ENCODE measurements at places on chromosomes 1 and 21.

DNA sequence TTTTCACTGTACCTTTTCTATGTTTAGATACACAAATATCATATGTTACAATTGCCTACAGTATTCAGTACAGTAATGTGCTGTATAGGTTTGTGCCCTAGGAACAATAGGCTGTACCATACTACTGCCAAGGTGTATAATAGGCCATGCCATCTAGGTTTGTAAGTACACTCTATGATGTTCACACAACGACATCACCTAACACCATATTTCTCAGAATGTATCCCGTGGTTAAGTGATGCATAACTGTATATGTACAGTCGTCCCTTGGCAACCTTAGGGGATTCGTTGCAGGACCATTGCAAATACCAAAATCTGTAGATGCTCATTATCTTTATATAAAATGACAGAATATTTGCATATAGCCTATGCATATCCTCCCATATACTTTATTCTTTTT lies 5.8 kb upstream of the SSR2 start:
- DNase-seq: no peak

DNA sequence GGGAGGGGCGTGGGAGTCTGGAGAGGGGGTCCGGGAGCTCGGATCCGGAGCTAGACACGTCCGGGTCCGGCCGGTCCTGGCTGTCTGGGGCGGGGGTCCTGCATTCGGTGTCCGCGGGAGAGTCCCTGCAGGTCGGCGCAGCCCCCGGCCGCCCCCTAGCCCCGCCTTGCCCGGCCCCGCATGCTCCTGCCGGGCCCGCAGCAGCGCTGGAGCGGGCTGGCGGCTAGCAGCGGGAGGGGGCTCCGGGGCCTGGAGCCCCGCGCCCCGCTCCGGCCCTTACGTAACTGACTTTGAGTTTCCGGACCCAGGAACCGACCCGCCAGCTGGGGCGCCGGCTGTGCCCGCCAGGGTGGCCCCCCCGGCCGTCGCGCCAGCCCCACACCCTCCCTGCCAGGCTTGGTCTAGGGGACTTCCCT lies 26.9 kb upstream of the EPB41 start:
- no peak for DNase-seq

DNA sequence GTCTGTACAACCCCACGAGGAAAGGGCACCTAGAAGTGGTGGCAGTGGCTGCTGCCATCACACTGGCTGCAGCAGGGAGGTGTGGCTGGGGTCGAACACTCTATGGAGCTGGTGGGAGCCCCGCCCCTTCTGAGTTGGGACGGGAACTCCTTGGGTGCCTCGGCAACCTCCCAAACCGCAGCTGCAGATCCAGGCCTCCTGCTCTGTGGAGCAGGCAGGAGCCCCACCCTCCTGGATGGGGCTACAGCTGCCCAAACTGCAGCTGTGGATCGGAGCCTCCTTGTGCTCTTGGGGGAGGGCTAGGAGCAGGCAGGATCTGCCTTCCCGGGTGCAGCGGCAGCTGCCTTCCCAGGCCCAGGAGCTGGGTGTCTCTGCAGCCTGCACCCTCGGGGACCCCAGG lies 38.9 kb upstream of the TARDBP start:
- no peak for DNase-seq

GRCh38 chr1:193070942-193071341 lies 11.5 kb downstream of the RO60 start:
- DNase-seq: no peak

DNA sequence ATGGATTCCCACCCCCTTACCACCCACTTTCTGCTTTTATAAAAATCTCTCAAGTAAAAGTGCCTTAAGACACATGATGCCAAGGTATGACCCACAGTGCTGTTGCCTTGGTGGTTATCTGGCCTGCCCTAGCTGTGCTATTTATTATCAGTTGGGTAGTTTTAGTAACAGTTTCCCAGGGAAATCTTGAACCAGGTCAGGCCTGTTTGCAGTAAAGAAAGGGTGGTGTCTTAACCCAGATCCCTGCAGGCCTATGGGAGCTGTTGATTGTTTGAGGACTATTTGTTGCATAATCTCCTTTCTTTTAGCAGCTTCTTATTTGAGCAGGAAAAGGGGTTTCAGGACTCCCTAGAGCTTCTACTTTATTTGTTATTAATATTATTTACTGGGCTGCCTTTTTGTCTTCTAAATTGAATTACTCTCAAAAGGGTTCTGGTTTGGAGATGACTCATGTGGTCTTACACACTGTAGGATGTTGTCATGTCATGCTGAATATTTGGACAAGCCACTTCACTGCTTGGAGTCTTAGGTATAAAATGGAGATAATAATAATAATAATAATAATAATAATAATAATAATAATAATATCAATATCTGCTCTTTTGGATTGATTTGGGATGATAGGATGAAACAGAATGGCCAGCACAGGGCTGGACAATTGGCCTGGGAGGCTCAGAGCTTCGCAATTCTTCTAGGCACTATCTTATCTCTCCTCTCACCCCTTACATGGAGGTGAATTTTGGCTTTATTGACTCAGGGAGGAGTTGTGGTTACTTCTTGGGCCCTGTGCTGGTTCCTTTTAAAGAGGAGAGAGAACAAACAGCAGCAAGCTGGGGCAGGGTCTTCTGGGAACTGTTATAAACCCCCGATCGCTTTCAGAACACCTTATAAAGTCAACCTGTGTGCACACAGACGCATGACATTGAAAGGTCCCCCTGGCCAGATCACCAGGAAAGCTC lies 252.1 kb downstream of the PRDM2 start:
- DNase-seq: no peak

GRCh38 chr21:37915941-37916309 lies 332 bp downstream of the KCNJ6 start:
- no peak for DNase-seq

DNA sequence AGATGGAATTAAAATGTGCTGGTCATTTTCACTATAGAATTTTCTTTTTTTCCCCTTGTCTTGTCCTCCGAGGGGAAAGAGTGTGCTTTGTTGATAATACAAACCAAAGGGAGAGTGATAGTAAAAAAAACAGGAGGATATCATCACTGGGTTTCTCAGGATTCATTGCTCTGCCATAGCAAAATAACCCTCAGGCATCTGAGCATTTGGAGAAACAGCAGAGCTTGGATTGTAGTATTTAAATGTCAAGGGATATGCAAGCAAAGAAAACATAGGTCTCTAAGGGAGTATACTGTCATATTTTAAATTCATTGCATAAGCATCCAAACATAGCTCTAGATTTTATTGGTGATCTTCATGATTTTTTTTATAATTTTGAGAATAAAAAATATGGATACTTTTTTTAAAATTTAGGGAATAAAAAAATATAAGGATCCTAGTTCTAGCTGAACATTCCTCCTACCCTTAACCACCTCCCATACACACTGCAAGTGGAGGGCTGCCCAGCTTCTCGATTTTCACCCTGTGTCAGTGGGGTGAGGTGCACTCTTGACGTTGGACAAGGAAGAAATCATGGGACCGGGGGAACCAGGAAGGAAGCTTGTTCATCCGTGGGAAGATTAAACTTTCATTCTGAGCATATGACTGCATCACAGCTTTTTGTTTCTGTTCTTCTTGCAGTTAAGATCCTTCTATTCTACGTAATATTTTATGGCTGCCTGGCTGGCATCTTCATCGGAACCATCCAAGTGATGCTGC lies 4.4 kb downstream of the ATP1B1 start:
- DNase-seq: no peak

DNA sequence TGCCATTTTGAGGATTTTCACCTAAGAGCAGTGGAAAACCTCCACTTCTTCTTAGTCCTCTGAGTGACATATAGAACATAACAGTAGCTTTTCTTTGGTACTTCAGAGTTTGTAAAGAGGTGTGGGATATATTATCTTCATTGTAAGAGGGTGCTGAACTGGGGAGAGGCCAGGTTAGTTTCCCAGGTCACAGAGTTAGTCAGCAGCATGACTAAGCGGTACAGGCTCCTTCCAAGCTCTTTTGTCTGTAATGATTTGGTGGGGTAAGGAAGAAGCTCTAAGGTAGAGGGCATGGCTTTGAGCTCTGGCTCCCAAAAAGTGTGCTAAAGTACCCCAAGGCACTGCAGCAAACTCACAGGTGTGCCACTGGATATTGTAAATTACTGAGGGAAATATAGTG lies 325.0 kb upstream of the PLXNA2 start:
- DNase-seq: no peak

DNA sequence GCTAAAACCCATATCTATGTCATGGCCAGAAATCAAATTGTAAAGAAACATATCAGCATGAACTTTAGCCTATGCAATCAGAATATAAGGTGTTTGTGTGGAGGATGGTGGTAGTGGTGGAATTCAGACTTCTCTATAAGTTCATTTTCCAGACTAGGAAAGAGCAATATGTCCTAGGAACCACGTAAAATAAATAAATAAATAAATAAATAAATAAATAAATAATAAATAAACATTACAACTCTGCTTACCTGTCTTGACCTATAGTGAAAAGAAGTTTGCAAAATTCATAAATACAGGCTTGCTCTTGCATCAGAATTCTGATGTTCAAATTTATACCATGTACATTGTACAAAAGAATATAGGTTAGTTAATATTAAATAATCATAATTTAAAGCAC lies 1382.6 kb upstream of the ADGRL2 start:
- DNase-seq: no peak

DNA sequence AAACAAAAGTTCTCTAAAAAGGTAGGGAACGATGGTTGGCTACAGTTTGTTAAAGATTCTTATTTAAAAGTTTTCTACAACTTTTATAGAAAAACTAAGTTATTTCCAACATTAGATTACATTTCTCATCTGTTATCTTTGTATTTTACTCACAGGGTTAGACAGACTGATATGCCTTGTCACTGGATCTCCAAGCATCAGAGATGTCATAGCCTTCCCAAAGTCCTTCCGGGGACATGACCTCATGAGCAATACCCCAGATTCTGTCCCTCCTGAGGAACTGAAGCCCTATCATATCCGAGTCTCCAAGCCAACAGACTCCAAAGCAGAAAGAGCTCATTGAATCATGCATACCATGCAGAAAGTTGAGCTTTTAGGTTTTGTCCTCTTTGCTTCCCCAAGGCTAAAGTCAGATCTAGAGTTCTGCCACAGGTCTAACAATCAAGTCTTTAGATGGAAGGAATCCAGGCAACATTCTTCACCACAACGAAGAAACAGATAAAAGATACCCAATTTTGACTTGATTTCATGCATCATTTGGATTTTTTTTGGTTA lies 10.3 kb downstream of the GAS5 start:
- no peak for DNase-seq

- DNase-seq: peak; percentile 30
These were observed 54.9 kb downstream of the KCNK1 start for GRCh38 chr1:233668725-233669294.

GRCh38 chr1:228299211-228299610 lies 91.4 kb downstream of the OBSCN start:
- DNase-seq: no peak

GRCh38 chr21:38475519-38475918 lies 22.8 kb downstream of the ERG start:
- no peak for DNase-seq

DNA sequence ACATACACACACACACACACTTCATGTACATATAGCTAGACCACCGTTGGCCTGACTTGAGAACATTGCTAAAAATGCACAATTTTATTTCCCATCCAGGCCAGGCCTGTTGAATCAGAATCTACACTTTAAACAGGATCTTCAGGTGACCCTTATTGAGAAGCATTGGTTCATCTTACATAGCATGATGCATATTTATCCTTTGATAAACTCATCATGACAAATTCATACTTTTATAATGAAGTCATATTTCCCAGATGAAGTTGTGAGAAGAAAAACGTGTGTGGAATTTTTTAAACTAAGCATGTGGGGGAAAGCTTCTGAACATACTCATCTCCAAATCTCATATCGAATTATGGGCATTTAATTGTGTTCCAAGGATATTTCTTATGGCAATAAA lies 877.7 kb downstream of the MRPL39 start:
- DNase-seq: no peak

- peak; percentile 11 for DNase-seq
These were observed 478.5 kb upstream of the DEPDC1 start for GRCh38 chr1:68975212-68975933.

- no peak for DNase-seq
These were observed 143.0 kb downstream of the ELAVL4 start for GRCh38 chr1:50251702-50252101.

DNA sequence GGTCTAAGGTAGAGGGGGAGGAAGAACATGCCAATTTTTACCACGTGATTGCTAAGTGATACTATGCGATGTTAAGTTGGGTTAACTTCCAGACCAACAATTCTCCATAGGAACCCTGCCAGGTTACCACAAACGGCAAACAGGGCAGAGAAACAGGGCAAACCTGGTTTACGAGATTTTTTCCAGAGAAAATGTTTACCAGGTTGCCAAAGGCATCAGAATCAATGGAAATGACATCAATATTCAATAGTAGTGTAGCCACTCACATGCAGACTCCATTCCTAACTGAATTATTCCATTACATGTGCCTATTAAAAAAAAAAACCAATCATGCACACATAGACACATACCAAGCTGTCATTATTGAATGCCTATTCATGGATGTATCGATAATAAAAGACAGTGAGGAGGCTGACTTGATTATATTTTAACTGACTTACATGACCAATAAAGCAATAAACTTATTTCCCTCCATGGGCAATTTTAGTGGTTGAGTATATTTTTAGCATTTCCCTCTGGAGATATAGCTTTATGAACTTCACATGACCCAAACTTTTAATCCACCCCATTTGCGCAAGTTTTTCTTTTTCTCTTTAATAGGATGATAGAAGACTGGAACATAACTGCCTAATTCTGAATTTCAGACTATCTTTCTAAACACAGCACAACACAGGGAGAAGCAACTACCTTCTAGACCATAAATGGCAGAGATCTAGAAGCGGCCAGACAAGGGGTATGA lies 40.5 kb upstream of the KCNE1 start:
- no peak for DNase-seq

- DNase-seq: no peak
These were observed 61.8 kb downstream of the CLEC20A start for GRCh38 chr1:178434899-178435435.

- DNase-seq: no peak
These were observed 180.6 kb upstream of the LHX8 start for GRCh38 chr1:74953622-74954021.

GRCh38 chr1:30427545-30427944 lies 295.8 kb downstream of the MATN1 start:
- DNase-seq: no peak

DNA sequence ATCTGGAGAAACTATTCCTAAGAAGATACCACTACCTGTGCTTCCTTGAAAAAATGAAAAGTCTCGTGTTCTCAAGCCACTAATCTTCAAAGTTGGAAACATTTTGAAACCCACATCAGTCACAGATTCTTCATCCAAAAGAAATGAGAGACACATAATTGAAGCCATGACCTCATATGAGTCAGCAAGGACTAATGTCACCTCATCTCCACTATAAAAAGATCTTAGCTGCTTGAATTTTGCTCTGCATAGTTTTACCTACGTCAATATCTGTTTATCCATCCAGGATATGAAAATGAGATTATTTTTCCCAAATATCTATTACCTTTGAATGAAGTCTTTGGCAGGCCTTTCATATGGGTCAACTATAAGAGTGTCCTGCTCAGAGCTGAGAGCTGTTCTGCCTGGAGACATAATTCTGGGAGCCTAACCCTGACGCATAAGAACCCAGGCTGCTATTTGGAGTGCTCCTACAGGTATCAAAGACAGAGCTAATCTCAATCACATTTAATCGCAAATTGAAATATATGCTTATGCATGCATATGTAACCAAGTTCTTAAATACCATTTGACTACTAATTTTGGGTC lies 312.5 kb upstream of the PKN2 start:
- no peak for DNase-seq

GRCh38 chr21:33811167-33812010 lies 104.2 kb downstream of the ATP5PO start:
- no peak for DNase-seq
